ENCODE measurements at places on chromosomes 13 and 19.

GRCh38 chr19:30310602-30311263 is 61.5 kb upstream of the ZNF536 start:
- no peak for DNase-seq

DNA sequence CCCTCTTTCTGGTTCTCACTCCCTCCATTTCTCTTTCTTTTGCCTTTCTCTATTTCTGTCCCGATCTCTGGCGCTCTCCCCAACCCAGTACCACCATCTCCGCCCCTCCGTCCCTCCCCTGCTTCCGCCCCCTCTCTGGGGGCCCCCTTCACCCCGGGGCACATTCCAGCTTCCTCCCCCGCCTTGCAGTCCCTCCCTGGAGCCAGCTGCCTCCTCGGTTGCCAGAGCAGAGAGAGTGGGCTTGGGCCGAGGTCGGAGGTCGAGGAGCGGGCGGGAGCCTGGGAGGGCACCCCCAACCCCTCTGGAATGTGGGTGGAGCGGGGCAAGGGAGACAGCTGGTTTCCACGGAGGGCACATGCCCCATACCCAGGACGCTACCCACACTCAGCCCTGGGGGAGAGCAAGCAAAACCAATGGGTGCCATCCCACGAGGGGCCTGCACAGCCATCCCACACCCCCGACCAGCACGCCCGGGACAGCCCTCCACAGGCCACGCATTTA is 6.5 kb upstream of the CIRBP start:
- DNase-seq = no peak

- no peak for DNase-seq
These were observed 33.8 kb downstream of the DHRS12 start for GRCh38 chr13:51770160-51770559.

DNA sequence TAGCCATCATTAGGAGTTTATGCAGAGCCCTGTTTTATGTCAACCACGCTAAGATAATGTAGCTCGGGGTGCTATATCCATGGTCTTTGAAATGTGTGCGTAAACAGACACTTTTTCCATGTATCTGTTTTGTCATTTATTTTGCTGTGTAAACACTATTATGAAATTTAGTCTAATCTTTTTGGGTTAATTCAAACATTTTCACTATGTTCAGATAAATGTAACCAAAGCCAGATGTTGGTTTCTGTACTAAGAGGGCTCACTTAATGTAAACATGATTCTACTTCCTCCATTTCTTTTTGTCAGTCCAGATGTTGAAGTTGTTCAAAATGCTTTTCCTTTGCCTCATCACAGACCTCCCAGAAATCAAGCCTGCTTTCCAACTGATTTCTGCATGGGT is 499.5 kb upstream of the GPC6 start:
- DNase-seq = no peak
